ENCODE measurements at places on chromosomes 16 and 17.

DNA sequence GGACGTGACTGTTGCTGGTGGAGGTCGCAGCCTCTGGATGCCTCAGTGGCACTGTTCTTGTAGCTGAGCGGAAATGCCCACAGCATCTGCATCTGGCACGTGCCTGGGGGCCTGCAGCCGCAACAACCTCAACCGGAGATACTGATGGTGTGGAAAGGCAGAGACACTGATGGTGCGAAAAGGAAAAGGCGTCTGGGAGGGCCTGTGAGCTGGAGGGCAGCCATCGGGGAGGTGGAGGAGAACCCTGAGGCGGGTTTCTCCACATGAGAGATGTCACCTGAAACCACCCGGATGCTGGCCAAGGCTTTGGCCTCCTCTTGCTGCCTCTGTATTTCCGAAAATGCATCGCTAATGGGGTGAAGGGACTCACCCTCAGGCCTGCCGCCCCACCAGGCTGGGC, 284.8 kb upstream of the WSB1 start:
- no peak for DNase-seq

GRCh38 chr17:70608193-70608592, 438.9 kb downstream of the KCNJ2 start:
- no peak for DNase-seq

- DNase-seq, result no peak
Measured at GRCh38 chr16:47865337-47865855, 290.4 kb downstream of the ABCC12 start.

DNA sequence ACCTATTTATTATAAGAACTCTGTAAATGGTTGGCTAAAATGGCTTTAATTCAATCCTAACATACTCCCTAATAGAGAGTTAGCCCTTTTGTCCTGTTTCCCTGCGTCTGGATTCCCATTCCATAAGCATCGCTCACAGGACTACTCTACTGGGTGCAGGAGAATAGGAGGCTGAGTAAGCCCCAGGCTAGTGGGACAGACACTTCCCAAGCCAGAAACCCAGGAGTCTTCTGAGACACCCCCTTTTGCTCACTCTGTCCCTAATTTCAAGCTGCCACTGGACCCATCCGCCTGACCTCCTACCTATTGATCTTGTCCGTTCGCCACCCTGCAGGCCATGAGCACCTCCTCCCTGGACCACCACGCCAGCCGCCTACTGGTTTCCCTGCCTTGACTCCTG, 16.7 kb upstream of the TOB1 start:
- DNase-seq, result peak; percentile 84

- no peak for DNase-seq
Measured at GRCh38 chr16:57315416-57315815, 30.9 kb upstream of the PLLP start.

- DNase-seq, result peak; percentile 66
Measured at GRCh38 chr17:43987131-43988021, 17.0 kb upstream of the NAGS start.

GRCh38 chr17:75182569-75183436, at the start of gene SUMO2:
Gene SUMO2 (minus strand): TSS chr17:75182959. CDS start chr17:75182834, 125 bp downstream.
- peak; percentile 99 for DNase-seq

DNA sequence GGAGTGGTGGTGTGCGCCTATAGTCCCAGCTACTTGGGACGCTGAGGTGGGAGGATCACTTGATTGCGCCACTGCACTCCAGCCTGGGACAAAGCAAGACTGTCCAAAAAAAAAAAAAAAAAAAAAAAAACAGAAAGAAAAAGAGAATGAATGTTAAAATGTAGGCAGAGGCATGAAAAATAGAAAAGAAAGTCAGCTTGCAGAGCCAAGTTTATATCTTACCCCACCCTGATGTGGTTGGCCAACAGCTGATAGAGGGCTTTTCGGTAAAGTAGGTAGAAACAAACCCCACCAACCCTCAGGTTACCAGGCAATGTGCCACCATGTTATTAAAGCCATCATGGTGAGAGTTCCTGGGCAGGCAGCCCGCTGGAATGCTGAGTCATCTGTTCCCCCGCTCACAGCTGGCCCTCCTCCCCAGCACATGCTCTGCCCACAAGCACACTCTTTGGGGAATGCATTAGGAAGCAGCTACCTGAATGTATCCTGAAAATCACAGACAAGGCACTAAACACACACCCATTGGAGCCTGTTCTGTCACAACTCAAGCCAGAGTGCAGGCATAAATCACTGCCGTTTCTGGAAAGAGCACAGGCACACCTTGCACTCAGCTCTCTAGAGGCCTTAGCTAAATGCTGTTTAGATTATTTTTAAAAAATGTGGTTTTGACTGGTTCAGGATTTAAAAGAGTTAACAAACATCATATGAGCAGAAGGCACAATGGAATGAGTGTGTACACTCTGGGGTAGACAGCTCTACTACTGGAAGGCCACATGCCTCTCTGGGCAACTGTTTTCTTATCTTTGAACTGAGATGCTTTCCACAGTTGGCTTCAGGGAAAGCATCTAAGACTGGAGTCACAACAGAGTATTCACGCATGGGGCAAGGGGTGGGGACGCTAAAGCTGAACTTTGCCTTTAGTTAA, 128.5 kb downstream of the PARN start:
- peak; percentile 71 for DNase-seq

DNA sequence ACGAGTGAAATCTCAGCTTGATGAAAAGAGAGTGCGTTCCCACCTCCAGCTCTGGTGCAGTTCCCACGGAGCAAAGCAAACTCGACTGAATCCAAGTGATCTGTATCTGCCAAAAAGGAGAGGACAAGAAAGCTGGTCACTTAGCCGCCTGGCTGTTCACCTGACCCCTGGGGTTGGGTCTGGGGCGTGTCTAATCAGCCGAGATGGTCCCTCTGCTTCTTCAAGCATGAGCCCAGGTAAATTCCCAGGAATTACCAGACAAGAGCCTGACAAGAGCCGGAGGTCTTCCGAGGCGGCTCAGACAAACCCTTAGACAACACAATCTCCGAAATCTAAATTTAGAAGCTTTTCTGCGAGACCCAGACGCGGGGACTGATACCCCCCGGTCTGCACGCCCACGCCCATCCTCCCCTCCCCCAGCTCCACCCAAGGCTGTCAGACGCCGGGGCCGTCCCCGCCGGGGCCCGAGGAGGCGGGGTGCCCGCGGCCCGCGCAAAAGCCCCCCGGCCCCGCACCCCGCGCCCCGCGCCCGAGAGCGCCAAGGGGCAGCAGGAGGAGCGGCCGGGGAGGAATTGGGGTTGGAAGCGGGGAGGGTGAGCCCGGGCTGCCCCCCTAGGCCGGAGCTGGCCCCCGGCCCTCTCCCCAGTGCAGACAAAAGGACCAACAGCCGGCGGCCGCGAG, 674 bp downstream of the ZNF821 start:
- peak; percentile 87 for DNase-seq

- DNase-seq, result peak; percentile 91
Measured at GRCh38 chr16:66152823-66153393, 213.6 kb upstream of the CDH5 start.

GRCh38 chr16:78962457-78962929, 638.0 kb downstream of the MAF start:
- DNase-seq, result no peak

GRCh38 chr16:35532576-35532975, 2073.2 kb downstream of the TP53TG3F start:
- DNase-seq, result no peak

DNA sequence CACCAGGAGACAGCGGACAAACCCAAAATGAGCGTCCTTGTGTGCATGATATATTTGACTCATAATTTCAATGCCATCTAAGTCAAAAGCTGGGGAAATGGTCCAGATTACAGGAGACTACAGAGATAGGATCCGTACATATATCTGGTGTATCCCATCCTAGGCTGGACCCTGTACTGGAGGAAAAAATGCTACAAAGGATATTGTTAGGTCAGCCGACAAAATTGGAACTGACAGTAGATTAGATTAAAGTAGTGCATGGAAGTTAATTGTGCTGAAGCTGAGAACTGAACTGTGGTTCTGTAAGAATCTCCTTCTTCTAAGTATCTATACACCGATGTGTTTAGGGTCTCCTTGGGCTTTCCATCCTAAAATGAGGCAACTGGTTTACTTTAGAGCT, 24.3 kb downstream of the KCNG4 start:
- peak; percentile 43 for DNase-seq

GRCh38 chr17:61323003-61323908, 76.4 kb upstream of the TBX2 start:
- DNase-seq, result peak; percentile 47

DNA sequence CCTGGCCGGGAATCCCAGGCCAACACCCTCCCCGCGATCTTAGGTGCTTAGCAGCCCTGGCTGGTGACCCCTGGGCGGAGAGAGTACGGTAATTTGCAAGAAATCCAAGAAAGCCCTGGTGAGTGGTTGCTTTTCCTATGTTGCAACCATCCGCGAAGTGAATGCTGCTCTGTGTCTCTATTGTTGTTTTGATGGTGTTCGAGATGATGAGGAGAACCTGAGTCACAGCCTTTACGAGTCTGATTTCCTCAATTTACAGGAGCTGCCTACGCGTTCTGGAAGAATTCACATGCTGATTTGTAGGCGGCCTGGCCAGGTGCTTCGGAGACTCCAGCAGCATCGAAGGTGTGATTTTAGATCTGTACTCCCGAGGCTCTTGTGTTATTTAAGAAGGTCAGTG, 63.3 kb downstream of the TMEM235 start:
- DNase-seq, result peak; percentile 89

GRCh38 chr17:21674242-21674731, 18.0 kb upstream of the KCNJ18 start:
- DNase-seq, result peak; percentile 30

DNA sequence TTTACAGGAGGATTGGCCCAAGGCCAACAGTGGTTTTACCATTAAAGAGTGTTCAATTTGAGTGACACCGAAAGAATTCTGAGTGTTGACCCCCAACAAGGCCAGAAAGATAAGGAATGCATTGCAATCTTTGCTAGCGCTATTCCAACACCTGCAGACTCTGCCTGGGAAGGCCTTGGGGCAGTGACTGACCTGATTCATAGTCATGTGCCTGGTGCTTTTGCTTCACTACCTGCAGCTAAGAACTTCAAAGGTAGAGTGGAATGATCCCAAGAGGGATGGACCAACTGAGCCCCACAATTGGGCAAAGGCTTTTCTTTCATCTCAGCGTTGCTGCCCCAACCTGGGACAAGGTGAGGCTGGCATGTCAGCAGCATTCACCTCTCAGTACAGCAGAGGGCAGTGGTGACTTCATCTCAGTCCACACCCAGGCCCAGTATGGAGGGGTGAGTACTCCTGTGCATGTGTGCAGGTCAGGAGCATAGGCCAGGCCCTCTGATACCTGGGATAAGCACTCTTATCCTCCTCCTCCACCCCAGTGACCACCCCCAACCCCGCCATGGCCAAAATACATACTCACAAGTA, 149.6 kb upstream of the GNAO1 start:
- DNase-seq, result no peak

- DNase-seq, result no peak
Measured at GRCh38 chr16:87067003-87067556, 250.1 kb downstream of the C16orf95 start.

- DNase-seq, result peak; percentile 76
Measured at GRCh38 chr17:5837055-5837491, 233.1 kb upstream of the WSCD1 start.

DNA sequence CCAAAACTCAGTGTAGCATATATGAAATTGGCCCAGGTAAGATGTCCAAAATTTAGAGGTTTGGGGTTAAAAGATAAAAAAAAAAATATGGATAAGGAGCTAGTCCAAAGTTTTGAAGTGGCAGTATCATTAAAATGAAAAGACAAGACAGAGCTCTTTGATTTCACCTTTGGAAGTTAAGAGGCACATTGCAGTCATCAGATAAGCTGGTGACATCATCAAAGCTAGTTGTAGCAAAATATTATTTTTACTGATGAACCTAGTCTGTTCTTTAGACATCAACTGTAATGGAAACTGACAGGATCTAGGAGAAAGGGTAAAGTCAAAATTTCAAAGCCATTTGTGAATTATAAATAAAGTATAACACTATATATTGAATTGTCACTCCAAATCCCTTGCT, 603.7 kb upstream of the CDH8 start:
- no peak for DNase-seq

DNA sequence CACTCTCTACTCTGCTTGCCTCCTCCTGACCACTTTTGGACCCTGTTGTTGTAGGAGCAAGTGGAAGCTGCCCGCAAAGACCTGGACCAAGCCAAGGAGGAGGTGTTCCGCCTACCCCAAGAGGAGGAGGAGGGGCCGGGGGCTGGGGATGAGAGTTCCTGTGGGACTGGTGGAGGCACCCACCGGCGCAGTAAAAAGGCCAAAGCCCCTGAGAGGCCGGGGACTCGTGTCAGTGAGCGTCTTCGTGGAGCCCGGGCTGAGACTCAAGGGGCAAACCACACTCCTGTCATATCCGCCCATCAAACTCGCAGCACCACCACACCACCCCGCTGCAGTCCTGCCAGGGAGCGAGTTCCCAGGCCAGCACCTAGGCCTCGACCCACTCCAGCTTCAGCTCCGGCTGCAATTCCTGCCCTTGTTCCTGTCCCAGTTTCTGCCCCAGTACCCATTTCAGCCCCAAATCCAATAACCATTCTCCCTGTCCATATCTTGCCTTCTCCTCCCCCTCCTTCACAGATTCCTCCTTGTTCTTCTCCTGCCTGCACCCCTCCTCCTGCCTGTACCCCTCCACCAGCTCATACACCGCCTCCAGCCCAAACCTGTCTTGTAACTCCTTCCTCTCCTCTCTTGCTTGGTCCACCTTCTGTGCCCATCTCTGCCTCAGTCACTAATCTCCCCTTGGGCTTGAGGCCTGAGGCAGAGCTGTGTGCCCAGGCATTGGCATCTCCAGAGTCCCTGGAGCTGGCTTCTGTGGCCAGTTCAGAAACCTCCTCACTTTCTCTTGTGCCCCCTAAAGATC, 11.0 kb upstream of the PHKG2 start:
- peak; percentile 69 for DNase-seq

DNA sequence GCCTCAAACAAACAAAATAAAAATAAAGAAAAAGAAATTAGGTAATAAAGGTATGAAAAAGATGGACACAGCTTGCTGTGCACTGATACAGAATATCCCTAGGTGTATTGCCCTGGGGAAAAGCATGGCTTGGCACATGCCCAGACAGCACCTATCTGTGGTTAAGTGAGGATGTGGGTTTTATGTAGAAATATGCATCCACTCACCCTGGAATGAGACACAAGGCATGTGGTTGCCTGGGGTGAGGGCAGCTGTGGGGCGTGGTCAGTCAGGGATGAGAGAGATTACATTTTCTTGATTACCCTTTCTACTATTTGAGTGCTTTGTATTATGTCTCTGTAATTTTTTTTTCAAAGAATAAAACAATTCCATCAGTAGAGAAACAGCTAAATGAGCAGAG, 6.9 kb downstream of the PLLP start:
- DNase-seq, result peak; percentile 89

GRCh38 chr17:66775271-66775670, 59.6 kb upstream of the CACNG5 start:
- no peak for DNase-seq

GRCh38 chr17:81999587-81999975, 22.2 kb downstream of the ASPSCR1 start:
- DNase-seq, result no peak

Measured in osteoblast (primary cell).